ENCODE measurements at places on chromosomes 2 and 18.

- no peaks in the 10 kb centered on the region for H3K36me3 ChIP-seq
- H3K4me3 ChIP-seq, result no peak overlapping the region
- no peak overlapping the region for H3K27ac ChIP-seq
- no peaks in the 10 kb centered on the region for H3K4me1 ChIP-seq
- H3K27me3 ChIP-seq, result peaks cover 14% of the 10 kb centered on the region
Measured at GRCh38 chr2:12842917-12843316, 126.2 kb downstream of the TRIB2 start.

DNA sequence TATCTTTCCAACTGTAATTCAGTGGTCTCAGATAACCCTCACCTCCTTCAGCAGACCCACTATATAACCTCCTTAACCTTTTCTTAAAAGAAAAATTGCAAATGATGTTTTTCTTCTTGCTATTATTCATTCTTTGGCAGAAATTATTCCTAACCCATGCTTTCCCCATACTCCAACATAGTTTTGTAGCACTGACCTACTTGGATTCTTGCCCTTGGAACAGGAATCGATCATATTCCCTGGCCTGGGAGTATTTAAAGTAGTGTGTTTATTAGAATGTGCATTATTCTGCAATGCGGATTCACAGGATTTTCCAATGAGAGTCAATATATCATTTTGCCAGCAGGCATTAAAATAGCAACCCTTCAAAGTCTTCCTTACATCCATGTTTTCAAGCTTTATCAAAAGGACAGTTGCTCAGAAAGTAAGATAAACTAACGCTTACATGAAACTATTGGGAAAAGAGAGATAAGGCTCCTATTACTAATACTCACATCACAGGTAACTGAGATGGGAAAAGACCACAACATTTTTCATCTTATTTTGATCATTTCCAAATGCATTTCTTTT lies 37.4 kb downstream of the CHN1 start:
- H3K4me3 ChIP-seq, result no peak overlapping the region
- H3K27me3 ChIP-seq, result no peaks in the 10 kb centered on the region
- no peak for DNase-seq
- peaks cover 16% of the 10 kb centered on the region for H3K4me1 ChIP-seq

DNA sequence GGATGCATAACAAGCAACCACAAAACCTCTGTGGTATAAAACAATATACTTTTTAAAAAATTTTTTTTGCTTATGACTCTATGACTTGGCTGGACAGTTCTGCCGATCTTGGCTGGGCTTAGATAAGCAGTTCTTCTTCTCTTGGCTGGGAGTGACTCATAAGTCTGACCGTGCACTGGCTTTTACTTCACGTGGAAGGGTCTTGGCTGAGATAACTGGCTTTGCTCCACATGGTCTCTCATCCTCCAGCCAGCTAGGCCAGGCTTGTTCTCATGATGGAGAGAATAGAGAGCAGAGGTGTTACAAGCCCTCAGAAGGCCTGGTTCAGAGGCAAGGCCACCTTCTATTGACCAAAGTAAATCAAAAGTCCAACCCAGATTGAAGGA lies 178.9 kb upstream of the SERPINE2 start:
- H3K27ac ChIP-seq, result no peak overlapping the region
- no peaks in the 10 kb centered on the region for H3K36me3 ChIP-seq
- H3K27me3 ChIP-seq, result peaks cover 5% of the 10 kb centered on the region

DNA sequence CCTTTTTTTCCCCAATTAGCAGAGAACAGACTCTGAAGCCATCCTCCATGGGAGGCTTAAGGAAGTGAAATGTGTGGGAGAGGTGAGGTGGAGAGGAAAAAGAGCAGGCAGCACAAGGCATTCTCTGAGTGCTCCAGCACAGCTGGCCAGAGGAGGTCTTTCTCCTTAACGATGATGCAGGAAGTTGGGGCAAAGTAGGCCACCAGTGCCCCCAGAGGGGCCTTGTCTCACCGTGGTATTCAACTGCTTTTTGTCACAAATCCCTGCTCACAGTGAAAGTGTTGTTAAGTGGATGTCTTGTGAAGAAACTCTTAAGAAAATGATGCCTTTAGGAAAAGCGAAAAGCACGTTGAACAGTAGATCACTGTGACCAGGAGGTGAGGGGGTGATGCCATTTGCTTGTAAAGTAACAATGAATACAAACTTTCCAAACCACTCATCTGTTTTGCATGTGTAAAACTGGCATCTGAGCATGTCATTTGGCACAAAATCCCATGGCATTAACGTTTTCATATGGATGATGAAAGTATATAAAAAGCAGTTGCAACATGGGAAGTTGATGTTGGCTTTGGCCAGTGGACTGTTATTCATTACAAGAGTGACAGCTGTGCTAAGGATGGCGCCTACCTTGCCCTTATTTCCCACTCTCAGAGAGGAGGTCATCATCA lies 49.2 kb upstream of the CDC42EP3 start:
- H3K4me3 ChIP-seq, result no peak overlapping the region
- H3K27ac ChIP-seq, result no peak overlapping the region
- H3K27me3 ChIP-seq, result peaks cover 17% of the 10 kb centered on the region
- DNase-seq, result no peak
- H3K4me1 ChIP-seq, result no peaks in the 10 kb centered on the region

- H3K4me1 ChIP-seq, result no peaks in the 10 kb centered on the region
- H3K27me3 ChIP-seq, result peaks cover 23% of the 10 kb centered on the region
- H3K27ac ChIP-seq, result no peak overlapping the region
- H3K4me3 ChIP-seq, result no peak overlapping the region
Measured at GRCh38 chr18:76589316-76589715, 94.3 kb upstream of the ZNF516 start.

Measured in activated T-helper 1 cell treated with anti-CD3 and anti-CD28 coated beads, Interleukin-12 subunit alpha, Interleukin-12 subunit beta, Interleukin-2, Interleukin-4 antibody, amounts not matched to agents 30 ng/mL and 10 ng/mL and 1 ng/mL, durations not matched to agents 14 hours and 24 hours and 36 hours (primary cell).